ENCODE measurements at places on chromosomes 4 and X.
A peak's percentile ranks its signal among the peaks of the same experiment; 100 is the strongest.

GRCh38 chrX:100928660-100929613, at the start of gene XKRX:
XKRX (minus strand) TSS chrX:100928917; CDS start chrX:100928304, 613 bp downstream.
- DNase-seq, result peak; percentile 11

DNA sequence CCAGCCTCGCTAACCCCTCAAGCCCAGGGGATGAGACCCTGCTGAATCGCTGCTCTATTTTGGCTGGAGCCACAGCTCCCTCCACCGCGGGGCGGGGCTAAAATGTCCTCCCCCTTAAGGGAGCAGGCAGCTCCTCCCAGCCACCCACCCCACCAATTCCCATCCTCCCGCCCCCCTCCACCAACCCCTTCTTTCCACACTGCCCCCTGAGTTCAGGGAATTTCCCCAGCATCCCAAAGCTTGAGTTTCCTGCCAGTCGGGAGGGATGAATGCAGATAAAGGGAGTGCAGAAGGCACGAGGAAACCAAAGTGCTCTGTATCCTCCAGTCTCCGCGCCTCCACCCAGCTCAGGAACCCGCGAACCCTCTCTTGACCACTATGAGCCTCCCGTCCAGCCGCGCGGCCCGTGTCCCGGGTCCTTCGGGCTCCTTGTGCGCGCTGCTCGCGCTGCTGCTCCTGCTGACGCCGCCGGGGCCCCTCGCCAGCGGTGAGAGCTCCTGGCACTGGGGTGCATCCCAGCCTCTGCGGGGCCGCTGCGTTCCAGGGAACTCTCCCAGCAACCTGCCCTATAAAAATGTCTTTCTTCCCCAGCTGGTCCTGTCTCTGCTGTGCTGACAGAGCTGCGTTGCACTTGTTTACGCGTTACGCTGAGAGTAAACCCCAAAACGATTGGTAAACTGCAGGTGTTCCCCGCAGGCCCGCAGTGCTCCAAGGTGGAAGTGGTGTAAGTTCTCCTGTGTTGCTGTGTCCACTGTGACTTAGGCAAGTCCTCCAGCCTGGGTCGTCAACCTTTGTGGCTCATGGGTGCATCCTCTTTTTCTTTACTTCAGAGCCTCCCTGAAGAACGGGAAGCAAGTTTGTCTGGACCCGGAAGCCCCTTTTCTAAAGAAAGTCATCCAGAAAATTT, at the start of gene CXCL6:
CXCL6 (plus strand) TSS at position 306 of the 907 bp plus-strand sequence; CDS start at position 379, 73 bp downstream.
- DNase-seq, result no peak

DNA sequence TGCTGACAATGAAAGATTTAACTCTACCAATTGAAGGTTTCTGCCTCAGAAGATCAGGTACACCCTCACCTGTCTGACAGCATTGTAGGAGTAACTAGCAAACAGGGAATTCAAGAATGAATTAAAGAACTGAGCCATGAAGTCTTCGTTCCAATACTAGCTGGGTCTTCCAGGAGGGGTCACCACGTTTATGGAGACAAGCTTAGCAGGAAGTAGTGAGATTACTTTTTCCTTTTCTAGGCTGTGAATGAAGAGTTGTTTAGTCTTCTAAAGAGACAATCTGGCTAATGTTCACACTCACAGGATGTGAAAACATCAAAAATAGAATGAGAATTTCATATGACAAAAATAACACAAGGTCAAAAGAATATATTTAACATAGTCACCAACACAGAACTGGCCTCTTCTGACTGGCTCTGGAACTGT, 54.9 kb downstream of the REELD1 start:
- no peak for DNase-seq

DNA sequence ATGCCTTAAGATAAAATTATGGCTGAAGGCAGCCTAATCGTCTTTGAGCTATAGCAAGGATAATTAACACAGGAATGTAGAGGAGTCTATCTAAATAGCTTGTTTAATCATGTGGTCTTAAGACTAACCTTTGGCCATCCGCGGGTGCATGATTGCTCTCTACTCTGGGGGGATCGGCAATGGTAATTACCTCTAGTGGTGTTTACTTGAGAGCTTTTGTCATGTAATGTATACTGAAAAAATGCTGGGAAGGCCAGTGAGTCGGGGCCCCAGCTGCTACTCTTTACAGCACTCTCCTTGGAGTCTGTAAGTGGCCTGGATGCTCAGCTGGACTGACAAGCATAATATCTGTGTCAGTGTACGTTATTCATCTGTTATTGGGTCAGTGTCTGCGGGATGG, 65.5 kb upstream of the GNPDA2 start:
- no peak for DNase-seq

DNA sequence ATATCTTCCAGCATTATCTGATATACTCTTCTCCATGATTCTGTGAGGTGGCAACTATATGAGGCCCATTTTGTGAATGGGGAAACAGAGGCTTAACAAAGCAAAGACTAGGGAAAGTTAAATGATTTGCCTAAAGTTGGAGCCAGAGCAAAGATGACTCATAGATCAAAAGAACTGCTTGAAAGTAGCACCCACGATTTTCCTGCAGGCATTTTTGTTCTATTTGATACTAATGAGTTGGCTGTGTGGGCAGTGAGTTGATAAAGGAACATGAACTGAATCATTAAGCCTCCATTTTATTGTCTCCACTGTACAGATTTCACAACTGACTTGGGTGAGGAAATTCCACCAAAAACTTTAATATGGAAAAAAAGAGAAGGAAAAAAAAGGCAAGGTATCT, 138.9 kb upstream of the IGFBP7 start:
- DNase-seq, result peak; percentile 98

GRCh38 chr4:54542540-54543041, 115.2 kb upstream of the KIT start:
- no peak for DNase-seq

- no peak for DNase-seq
Observed at GRCh38 chr4:177242651-177243286, 66.9 kb upstream of the NEIL3 start.

DNA sequence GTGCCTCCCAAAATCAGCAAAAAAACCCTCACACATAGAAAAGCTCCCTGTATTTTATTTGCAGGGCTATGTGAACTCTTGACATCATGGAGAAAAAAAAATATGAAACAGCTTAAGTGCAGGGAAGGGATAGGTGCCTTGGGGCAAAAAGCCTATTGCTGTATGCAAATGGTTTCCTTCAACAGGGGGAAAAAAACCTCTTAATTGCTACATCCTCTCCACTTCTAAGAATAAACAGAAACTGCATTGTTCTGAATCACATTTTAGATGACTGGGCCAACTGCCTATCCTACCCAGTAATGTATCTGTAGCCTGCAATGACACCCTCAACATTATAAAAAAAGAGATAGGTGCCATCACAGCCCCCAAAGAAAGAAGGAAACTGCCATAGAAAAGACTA, 229.4 kb upstream of the GALNTL6 start:
- peak; percentile 33 for DNase-seq

GRCh38 chrX:8042304-8042703, 115.1 kb upstream of the PNPLA4 start:
- no peak for DNase-seq

GRCh38 chr4:163415668-163416067, 57.9 kb downstream of the TKTL2 start:
- DNase-seq, result no peak

DNA sequence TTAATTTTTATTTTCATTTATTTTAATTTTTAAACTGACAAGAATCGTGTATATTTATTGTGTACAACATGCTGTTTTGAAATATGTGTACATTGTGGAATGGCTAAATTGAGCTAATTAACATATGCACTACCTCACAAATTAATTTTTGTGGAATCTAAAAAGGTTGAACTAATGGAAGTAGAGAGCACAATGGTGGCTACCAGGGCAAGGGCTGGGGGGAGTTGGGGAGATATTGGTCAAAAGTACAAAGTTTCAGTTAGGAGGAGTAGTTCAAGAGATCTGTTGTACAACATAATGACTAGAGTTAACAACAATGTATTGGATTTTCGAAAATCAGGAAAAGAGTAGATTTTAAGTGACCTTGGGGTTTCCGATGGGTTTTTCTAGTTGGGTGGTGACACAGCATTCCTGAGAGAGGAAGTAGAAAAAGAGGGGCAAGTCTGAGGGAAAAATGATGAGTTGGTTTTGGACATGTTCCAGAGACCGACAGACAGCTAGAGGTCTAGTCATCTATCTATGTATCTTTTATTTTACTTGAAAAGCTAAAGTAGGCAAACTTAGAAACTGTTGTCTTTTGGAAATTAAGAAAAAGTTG, 23.2 kb downstream of the APOO start:
- DNase-seq, result peak; percentile 46

GRCh38 chr4:46387956-46388355, 2.0 kb downstream of the GABRA2 start:
- DNase-seq, result no peak

- peak; percentile 27 for DNase-seq
Observed at GRCh38 chr4:38757945-38758600, 24.7 kb downstream of the TLR10 start.

DNA sequence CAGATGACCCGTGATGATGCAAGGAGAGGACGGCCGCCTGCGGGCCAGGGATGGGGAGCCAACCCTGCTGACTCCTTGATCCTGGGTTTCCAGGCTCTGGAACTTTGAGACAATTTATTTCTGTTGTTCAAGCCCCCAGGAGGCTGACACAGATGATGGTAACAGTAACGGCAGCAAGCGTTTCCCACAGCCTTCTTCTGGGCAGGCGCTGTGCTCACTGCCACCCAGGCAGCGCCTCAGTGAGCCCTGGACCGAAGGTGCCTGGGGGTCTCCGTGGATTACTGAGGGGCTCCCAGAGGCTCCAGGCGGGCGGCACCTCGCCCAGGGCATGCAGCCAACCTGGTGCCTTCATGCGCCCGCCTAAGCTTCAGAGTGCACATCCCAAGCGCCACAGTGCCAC, 103.9 kb upstream of the AFAP1 start:
- no peak for DNase-seq

- DNase-seq, result no peak
Observed at GRCh38 chrX:115521741-115522140, 39.2 kb upstream of the PLS3 start.

GRCh38 chr4:37453281-37453998, 208.9 kb downstream of the NWD2 start:
- no peak for DNase-seq

GRCh38 chr4:25211721-25212120, 22.1 kb upstream of the PI4K2B start:
- no peak for DNase-seq
